ENCODE measurements at places on chromosomes 5 and 9.

- DNase-seq: no peak
These were observed 123.9 kb downstream of the SEC61B start for GRCh38 chr9:99345942-99346341.

- DNase-seq: no peak
These were observed 21.6 kb downstream of the SLC46A2 start for GRCh38 chr9:112869041-112869529.

DNA sequence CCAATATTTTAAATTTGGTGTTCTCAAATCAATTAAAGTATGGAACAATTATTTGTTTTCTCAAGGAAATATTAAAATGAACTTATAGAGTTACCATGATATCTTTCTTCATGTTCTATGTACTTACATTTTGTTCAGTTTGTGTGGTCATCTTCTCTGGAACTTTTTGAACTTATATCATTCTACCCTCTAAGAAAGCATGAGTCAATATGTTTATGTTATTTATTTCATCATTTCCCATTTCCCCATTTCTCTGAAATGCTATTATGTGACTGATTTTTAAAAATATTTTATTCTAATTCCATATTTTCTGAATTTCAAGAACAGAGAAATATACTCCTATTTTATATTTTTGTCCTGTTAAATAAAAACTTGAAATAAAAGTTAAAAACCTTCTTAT lies 123.5 kb upstream of the ACOT12 start:
- DNase-seq: no peak

- DNase-seq: no peak
These were observed 9.2 kb upstream of the PHYKPL start for GRCh38 chr5:178241688-178242231.

- DNase-seq: no peak
These were observed 129.2 kb downstream of the GOLPH3 start for GRCh38 chr5:32044939-32045338.

GRCh38 chr9:111919875-111920274 lies 23.3 kb downstream of the UGCG start:
- DNase-seq: no peak

GRCh38 chr5:135204151-135204600 lies 170.1 kb upstream of the PITX1 start:
- DNase-seq: no peak

- DNase-seq: no peak
These were observed 22.3 kb upstream of the OMD start for GRCh38 chr9:92446536-92446935.

DNA sequence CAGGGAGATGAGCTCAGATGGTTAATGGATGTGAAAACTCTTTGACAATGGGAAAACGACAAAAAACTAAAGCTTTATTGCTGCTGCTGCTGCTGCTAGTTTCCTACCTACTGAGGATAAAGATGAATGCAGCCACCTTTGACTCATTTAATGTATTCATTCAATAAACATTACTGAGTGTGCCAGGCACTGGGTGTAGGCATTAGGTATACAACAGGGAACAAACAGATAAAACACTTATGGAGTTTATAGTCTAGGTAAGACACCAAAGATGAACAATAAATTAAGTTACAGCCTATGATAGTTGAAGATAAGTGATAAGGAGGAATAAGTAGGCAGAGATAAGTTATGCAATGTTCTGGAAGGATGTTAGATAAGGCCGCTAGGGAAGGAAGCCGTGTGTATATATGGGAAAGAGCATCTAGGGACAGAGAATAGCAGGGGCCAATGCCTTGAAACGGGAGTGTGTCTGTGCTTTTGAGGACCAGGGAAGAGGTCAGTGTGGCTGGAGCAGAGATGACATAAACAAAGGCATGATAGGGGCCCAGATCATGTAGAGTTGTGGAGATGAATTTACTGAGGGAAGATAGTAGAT lies 477.6 kb downstream of the NTRK2 start:
- DNase-seq: no peak

- no peak for DNase-seq
These were observed 171.6 kb upstream of the PPP1R2B start for GRCh38 chr5:156678484-156678883.

DNA sequence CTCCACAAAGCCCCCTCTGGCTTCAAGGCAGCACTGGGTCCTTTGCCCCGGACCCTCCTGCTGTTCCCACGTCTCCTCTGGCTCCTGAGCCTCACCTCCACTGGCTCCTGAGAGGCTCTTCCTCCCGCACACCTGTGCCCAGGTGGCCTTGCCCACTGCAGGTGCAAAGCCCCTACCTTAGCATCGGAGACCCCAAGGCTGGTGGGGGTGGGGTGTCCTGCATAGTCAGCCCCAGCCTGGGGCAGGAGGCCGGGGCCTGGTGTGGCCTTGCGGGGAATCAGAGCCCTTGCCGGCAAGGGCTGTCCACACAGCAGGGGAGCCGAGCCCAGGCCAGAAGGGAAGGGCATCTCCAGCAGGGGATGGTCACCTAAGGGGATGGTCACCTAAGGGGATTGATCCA lies 41.3 kb upstream of the CEP72 start:
- DNase-seq: no peak

DNA sequence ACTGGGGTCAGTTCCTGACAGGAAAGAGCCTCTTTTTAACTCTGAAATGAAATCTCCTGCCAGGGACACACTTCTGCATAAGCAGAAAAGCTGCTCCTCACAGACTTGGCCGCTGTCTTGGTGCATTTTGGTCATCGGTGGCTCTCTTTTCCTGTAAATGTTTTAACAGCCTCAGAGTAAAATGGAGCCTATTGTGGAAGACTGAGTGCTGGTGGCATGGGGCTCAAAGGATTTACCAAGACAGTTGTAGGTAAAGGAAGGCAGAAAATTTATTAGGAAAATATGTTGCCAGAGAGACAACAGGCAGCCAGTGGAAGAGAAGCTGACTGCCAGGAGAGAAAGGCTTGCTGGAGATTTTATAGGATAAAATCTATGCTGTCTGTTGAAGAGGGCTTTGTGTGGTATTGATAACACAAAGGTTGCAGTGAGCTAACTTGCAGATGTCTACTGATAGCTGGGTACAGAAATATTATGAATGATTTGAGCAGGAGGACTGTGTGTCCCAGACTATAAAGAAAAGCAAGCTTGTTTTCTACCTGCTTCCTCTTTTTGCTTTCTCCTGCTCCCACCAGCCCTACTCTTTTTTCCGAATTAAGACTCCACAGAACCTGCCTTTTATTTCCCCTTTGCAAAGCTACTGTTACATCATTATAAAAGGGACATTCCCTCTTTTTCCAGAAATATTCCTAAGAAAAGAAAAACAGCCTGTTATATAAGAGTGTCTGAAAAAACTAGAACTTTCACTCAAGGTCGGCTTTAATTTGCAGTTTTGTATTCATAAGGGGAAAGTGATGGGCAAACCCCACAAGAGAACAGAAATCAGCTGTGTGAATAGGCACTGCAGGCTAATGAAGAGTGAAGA lies 27.9 kb upstream of the IFNA14 start:
- DNase-seq: no peak

DNA sequence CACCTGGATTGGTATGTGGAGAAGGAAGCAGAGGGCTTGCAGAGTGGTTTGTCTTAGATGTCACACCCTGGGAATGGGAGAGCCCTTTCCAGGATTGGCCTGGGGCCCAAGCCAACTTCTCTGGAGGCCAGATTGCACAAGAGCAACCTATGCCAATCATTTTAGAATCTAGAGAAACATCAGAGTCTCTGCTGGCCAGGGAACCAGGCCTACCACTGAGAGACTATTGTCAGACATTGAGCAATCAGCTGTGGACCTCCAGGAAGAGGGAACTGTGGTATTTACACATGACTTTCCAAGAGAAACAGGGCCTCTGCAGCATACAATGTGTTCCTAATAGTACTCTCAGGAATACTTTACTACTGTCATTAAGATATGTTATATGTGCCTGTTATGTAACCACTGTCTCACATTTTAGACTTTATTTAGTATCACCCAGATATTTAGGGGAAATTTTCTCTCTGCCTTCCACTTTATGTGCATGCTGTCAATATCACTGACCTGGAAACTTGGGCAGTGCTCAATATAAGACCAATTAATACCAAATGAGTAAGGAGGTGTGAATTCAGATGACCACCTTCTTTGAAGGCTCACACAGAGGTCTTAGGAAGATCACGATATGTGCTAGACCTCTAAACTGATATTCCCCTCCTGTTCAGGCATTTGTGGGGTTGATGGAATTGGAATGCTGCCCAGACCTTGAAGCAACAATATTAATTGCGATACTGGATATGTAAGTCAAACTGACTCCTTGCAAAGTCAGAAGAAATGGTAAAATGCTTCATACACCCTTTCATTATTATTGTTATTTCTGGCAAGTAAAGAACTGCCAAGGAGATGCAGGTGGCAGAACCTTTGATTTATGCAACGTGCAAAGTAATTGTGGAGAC lies 20.5 kb upstream of the CCL28 start:
- no peak for DNase-seq

DNA sequence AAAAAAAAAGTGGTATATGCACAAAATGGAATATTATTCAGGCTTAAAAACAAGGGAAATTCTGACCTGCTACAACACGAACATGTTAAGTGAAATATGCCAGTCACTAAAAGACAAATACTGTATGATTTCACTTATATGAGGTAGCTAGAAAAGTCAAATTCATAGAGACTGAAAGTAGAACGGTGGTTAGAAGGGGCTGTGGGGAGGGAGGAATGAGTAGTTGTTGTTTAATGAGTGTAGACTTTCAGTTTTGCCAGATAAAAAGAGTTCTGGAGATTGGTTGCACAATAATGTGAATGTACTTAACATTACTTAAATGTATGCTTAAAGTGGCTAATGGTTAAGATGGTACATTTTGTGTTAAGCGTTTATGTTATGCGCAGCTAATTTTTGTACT lies 79.5 kb upstream of the IL12B start:
- DNase-seq: no peak

GRCh38 chr9:134371731-134372130 lies 45.5 kb downstream of the RXRA start:
- peak; percentile 42 for DNase-seq

Data from SIG-M5 (cell line).